Lower lobe of right lung (tissue), 2 donors: ENCODE measurements at places on chromosomes 4 and X.

DNA sequence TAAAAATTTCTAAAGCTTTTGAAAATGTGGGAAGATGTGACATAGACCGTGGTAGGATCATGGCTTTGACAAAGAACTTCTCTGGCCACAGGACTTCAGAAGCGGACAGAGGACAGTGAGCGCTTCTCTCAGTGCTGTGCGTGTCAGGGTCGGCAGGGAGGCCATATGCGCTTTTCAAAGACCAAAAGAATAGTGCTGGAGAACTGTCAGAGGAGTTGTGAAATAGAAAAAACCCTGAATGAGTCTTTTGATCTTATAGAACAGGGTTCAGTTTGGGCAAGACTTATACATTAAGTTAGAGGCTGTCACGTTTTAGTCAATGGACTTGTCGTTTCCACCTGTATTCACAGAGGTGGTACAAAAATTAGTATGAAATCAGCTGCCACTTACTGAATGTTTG, 77.4 kb downstream of the PTTG2 start:
- no peak for DNase-seq

- peak; percentile 93 for DNase-seq
These were observed at the start of gene PI4K2B for GRCh38 chr4:25233737-25234389. Gene PI4K2B (plus strand): TSS chr4:25234033. CDS start chr4:25234164, 131 bp downstream.

DNA sequence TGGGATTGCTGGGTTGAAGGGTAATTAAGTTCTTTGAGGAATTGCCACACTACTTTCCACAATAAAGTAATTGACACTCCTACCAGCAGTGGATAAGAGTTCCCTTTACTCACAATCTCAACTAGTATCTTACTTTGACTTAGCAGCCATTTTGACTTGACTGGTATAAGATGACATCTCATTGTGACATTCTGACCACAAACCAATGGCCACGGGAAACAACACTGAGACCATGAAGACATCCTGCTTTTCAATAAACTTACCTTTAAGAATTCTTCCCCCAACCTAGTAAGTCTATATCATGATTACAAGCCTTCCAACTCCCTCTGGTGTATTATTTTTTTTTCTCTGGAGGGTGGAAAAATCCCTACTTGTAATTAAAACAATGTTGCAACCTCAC, 66.9 kb upstream of the WDR1 start:
- no peak for DNase-seq

DNA sequence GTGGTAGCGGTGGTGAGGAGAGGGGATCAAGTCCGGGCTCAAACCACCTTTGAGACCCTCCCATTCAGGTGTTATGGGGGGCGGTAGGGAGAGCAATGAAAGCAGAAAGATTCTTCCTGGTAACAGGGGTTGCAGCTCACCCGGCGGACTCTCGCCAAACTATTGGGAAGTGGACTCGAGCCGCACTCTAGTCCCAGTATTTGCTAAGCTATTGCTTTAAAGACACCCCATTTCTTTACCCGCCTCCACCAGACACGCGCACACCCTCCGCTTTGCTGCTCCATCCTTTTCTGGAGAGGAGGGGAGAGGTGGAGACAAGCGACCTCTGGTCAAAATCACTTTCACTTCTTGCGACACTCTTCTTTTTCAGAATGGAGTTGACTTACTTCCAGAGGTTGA, 625 bp upstream of the GABRA4 start:
- DNase-seq = no peak

GRCh38 chrX:334971-335757, 16.6 kb upstream of the GTPBP6 start:
- peak; percentile 45 for DNase-seq

DNA sequence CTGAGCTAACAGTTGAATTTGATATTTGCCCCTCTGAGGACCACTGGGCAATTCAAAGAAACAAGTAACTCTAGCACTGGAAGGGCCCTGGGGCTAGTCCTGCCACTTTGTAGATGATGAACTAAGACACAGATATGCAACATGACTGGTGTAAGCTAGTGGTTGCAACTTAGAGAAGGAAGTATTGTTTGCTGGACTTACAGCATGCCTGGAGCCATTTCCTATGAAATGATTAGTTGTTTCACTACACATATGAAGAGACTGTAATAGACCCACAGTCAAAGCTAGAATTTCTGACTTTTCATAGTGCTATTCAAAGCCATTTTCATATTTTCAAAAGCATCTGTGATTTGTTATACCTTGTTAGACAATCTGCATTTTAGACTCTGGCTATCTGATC, 96.2 kb downstream of the TSPAN7 start:
- no peak for DNase-seq

GRCh38 chrX:39888730-39889129, 209.0 kb downstream of the BCOR start:
- no peak for DNase-seq

GRCh38 chrX:22730542-22730941, 269.2 kb upstream of the DDX53 start:
- no peak for DNase-seq

DNA sequence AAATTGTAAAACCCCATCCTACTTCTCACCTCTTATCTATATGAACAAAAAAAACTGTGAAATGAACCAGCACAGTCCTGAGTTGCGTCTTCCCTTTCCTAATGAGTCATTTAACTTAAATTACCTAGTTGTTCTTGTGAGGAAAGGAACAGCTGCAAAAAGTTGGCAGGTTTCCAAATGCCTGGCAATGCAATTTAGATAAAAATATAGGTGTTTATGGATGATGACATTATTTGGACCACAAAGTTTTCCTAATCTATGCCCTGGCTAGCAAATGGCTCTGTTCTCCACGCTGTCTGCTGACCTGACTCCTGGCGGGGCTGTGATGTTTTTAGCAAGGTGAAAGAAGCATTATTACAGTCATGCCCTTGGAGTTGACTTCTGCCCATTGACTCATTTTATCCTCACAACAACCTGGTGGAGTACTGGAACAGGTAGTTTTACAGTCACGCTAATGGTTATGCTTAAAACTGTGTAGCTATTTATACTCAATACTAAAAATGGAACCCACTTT, 29.8 kb upstream of the RELL1 start:
- DNase-seq = no peak

DNA sequence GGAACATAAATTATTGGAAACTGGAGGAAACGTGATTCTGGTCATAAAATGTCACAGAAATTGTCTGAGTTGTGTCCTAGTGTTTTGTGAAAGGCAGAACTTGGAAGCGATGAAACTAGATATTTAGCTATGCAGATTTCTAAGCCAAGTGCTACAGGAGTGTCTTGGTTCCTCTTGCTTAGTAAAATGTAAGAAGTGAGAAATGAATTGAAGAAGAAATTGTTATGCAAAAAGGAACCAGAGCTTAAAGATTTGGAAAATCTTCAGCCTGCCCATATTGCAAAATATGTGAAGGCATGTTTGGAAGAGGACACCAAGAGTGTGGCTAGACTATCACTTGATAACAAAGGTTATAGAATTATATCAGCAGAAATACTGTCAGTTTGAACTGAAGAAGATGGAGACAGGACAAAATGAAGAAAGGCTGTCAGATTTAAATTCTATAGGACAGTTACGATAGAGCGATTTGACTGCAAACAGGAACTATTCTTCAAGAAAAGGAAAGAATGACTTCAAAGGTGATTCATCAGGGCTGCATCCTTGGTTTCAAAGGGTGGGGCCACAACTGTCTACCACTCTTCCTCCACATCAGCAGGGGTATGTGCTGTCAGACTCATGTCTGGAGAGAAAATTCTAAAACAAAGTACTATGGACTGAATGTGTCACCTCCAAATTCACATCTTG, 9.4 kb upstream of the CDS1 start:
- DNase-seq = no peak

- no peak for DNase-seq
These were observed 23.6 kb upstream of the SPON2 start for GRCh38 chr4:1195891-1196401.

DNA sequence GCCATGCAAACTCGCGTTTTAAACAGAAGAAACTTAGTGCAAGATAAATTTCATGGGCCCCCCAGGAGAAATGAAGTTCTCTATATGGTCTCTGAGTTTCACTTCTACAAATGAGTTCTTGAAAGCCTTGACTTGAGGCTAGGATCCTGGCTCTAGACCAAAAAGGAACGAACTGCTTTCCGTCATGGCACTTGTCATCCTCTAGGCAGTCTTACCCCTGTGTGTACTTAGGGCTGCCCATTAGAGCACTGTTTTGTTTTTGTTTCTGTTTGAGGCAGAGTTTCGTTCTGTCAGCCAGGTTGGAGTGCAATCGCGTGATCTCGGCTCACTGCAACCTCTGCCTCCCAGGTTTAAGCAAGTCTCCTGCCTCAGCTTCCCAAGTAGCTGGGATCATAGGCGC, 29.0 kb downstream of the RNF4 start:
- no peak for DNase-seq

- DNase-seq = no peak
These were observed 265.5 kb downstream of the UNC5C start for GRCh38 chr4:95283320-95283719.

DNA sequence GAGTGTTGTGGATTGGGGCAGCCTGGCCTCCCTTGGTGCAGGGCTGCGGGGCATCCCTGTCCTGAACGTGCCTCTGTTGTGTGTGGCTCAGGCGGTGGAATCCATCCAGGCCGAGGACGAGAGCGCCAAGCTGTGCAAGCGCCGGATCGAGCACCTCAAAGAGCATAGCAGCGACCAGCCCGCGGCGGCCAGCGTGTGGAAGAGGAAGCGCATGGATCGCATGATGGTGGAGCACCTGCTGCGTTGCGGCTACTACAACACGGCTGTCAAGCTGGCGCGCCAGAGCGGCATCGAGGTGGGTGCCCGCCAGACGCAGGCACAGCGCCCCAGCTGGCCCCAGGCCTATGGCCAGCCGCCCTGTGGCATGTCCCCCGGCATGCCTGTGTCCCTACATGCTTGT, 25.6 kb downstream of the MAEA start:
- DNase-seq = no peak

GRCh38 chr4:17236686-17237085, 275.2 kb downstream of the QDPR start:
- no peak for DNase-seq

- DNase-seq = no peak
These were observed 21.7 kb downstream of the PDLIM3 start for GRCh38 chr4:185513489-185514181.

DNA sequence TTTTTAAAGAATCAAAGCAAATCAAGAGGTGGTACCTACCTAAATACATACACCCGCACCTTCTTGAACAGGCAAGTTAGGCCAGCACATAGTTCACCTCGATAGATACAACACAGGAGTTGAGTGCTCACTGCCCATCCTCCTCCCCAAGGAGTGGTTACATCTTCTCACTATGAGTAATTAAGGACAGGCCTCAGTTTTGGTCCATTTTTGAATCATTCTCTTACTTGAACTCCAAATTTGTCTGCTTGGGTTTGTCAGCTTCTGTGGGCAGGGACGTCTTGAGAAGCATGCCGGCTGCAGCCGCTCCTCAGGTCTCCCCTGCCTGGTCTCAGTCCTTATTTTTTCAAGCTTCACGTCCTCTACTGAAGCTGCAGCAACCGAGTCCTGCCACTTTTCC, 190.6 kb upstream of the RBPJ start:
- no peak for DNase-seq
